ENCODE measurements at places on chromosomes 7 and 10.

DNA sequence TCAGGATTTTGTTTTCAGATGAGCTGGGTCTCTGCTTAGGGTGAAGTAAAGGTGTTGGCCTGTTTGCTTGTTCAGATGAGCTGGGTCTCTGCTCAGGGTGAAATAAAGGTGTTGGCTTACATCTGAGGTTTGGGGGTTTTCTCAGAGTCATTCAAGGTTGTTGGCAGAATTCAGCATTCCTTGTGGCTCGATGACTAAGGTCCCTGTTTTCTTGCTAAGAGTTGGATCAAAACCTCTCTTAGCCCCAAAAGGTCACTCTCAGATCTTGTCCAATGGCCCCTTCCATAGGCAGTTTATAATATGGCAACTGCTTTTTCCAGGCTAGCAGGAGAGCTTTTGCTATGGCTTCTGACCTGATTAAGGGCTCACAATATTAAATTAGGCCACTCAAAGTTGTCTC lies 106.6 kb downstream of the ADAM22 start:
- no peak for DNase-seq

DNA sequence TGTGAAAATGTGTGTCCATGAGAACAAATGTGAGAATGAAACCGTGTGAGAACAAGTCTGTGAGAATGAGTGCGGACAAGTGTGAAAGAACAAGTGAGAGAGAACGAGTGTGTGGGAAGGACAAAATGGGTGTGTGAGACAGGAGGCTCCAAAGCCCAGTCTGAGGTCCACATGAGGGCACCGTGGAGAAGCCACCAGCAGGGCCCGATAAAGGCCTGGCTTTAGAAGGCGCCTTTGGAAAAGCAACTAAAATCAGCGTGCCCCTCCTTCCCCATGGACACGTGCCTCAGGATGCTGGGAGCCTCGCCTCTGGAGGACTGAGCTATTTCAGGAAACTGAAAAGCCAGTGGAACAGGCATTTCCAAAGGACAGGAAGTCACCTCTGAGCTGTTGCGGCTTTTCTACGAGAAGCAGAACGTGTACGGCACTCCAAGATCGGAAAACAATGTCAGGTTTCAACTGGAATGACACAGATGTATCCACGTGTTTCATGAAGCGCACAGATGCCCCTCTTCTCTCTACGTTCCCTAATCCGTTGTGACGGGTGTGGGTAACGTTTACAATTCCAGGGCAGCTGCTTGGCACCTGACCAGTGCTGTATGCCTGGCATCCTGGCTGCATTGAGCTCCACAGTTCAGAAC lies 46.4 kb downstream of the ESYT2 start:
- peak; percentile 9 for DNase-seq

DNA sequence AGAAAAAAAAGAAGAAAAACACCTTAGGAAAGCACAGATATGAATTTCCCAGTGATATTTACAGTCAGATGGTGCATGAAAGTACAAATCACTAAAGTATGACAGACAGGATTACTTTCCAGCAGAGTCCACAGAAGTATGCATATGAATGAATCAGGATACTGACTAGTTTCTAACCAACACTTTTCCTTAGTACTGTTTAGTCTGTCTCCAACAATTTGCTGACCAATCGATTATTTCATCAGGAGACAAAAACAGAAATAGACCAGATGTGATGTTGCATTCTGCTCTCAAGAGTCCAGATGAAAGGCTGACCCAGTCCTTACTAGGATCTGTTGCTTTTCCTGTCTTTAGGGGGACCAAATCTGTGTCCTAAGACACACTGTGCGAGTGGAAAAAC lies 14.6 kb downstream of the SLC35B4 start:
- no peak for DNase-seq

DNA sequence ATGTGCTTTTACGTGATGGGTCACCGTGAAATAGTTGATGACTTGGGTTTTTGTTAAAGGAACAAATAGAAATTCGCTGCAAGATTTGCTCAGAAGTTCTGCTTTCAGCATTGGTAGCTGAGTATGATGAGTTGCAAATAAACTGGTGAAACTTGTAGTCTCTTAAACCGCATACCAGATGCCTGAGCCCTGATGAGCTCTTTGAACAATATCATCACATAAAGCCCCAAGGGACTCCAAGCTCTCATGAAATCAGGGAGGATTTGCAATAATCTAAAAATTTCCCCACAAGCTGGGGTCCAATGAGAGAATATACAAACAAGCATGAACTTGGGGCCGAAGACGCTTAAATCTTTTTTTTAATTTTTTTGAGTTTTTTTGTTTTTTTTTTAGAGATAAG lies 312.4 kb downstream of the CALN1 start:
- DNase-seq = no peak

DNA sequence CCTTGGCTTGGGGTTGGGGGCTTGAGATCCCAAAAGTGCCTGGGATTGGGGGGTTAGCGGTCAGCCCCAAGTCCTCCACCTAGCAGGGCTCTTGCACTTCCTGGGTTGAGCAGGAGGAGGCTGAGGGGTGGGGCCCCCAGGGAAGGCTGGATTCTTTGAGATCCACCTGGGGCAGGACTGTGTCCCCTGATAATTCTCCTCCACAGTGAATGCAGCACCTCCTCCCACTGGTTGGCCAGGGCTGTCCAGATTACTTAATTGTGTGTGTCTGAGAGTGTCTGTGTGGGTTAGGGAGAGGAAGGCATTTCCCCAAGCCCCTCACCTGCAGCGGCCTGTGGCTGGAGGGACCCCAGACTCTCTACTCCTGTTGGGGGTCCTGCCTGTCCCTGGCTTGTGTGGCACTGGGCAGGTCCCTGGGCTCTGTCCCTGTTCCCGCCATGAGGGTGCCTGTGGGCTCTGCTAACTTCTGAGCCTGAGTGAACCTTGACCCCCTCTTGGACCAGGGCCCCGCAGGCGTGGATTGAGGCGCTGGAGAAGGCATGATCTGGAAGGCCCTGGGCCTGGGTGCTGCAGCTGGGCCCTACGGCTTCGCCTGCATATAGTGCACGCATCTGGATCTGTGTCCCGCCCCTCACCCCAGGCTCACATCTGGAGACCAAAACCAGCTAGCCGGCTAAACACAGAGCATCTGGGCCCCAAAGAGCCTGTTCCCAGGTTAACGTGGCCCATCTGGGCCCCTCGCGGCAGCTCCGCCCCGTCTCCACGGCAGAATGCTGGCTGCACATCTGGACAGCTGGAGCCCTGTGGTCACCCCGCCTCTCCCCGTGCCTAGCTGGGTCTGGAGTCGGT lies 10.4 kb downstream of the TMEM270 start:
- DNase-seq = no peak

DNA sequence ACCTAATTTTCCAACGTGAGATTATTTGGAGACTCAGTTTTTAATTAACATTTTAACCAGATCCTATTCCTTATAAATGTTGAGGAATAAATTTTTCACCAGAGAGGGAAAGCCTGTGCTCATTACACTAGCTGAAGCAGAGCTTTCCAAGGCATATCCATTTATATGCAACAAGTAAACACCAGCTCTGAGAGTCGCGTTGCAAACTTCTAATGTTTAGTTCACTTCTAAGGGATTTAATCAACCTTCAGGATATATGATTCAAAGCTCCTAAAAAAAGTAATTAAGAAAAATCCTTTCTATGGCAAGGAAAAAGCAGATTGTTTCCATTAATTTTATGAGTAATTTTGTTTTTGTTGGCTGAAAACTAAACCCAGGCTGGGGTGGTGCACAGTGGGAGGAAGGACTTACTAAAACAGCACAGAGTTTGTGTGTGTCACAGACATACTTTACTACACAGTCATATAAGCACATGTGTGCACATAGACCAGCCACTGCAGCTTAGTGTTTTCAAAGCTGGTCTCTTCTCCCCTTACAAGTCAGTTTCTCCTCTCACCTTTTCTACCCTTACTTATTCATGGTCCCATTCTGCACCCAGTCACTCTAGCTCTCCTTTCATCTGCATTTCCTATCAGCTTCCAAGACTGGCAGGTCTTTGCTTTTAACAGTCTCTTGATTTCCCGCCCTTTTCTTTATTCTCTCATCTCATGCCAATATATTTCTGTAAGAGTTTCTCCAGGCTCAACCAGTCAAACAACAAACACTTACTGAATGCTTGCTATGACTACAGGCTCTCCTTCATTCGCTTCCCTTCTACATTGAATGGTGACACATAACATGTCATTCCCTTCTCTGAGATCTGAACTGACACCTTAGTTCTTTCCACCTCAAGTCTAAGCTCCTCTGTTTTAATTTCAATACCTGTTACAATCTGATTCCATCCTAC lies 81.1 kb upstream of the FZD1 start:
- no peak for DNase-seq

DNA sequence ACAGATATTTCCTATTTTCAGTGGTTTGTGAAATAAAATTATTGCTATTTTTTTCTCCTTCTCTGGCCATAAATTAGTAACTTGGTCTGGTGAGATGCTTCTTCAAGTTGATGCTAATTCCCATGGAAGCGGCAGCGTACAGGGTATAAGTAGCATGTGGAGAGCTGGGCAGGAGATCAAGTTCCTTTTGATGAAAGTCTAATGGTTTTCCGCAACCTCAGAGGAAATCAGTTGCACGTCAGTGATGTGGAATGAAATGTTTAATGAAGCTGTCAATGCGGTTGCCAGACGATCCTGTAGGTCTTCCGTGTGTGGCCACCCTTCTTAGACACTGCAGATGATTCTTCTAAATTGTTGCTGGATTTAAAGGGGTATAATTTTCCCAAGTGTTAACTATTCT lies 236.4 kb upstream of the GRM3 start:
- DNase-seq = peak; percentile 36

DNA sequence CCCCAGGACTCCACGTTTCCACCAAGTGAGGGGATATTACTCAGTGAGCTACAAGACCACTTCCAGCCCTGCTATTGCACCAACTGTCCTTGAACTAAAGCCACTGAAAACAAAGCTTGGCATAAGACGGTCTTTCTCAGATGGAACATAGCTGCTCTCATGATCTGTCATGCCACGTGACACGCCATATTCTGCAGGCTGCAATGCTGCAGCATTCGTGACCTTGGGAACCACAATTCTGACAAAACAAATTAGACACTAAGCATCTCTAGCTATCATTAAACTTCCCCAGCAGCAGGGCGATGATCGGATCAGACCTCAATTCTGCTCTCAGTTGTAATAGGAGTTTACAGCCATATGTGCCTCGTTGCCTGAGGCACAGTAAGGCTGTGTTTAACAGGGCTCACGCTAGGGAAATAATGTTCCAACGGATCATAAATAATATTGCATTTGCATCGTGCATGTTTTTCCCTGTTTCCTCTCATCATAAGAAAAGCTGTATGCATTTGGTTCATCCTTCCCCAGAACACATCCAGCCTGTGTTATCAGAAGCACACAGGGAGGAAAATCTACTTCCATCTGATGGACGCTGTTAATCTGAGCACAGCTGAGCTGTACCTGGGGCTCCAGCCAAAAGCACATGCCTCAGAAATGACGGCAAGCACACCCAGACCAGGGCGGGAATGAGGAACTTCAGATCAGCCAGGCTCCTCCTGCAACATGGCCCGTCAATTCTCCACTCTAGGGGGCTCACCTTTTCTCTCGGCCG lies 38.6 kb upstream of the CNPY1 start:
- no peak for DNase-seq

DNA sequence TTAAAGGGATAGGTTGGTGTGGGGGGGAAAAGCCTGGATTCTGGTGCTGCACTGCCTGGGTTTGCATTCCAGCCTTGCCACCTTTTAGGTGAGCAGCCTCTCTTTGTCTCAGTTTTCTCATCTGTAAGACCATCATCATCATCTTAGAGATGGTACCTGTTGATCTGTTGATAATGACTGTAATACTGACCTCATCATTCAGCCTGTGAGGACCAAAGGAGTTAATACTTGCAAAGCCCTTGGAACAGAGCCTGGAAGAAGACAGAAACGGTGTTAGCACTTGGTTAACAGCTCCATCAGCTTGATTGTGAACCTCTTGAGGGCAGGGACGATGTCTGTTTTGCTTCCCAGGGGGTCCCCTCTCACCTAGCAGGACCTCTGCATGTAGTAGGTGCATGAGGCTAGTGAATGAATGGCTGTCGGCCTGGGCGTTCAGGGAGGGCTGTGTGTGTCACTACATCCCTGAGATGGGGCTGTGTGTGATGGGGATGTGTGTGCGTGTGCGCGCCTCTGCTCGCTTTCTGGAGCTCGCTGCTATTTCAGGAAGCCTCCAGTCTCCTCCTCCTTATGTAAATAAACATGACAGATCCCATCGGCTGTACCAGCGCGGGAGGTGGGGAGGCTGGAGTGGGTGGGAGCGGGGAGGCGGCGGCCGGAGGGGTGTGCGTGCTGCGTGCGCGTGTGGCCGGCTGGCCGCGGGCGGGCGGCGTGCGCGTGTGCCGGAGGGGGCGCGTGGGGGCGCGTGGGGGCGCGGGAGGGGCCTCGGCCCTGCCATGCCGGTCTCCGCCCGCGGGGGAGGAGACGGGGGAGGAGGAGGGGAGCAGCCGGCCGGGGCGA lies 61.2 kb downstream of the NEURL1 start:
- peak; percentile 76 for DNase-seq

DNA sequence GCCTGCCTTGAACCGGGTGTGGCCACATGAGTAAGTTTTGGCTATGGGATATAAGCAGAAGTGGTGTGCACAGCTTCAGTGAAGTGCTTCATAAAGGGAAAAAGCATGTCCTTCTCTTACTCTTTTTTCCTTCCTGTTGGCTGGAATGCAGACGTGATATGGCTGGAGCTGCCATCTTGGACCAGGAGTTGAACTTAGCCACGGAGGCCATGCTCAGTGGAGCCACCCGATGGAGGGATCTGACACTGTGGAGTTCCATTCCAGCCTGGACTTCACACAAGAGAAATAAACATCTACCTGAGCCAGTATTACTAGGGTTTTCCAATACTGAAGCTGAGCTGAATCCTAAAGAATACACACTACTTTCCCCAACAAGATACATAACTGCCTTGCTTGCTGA lies 52.3 kb downstream of the CCDC3 start:
- DNase-seq = no peak

DNA sequence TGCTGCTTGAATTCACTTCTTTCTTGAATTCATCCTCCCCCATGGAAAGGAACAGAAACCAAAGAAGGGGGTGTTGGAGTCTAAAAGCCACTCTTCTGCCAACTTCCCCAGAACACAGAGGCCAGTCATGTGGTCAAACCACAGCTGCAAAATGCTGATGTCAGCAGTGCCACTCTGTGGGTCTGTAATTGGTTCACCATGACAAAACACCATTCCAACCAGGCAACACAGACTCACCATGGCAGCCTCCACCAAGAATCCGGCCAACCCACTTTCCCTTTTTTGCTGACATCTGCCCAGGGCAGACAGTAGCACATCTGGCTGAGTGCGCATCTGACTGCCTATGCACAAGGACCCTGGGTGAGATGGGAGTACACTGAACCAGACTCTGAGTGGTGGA lies 16.8 kb downstream of the OSBPL3 start:
- no peak for DNase-seq

- DNase-seq = no peak
These were observed 2.2 kb downstream of the MTG1 start for GRCh38 chr10:133396035-133396624.

GRCh38 chr7:98249106-98249505 lies 2.9 kb downstream of the TECPR1 start:
- no peak for DNase-seq

GRCh38 chr7:120587243-120587642 lies 270.7 kb downstream of the TSPAN12 start:
- no peak for DNase-seq

All from neural progenitor cell (in vitro differentiated cells).